Activated naive CD4-positive, alpha-beta T cell treated with anti-CD3 and anti-CD28 coated beads, Interleukin-2, amount 10 ng/mL, durations not matched to agents 7 days and 5 days (primary cell): ENCODE measurements at places on chromosomes 2 and 18.

DNA sequence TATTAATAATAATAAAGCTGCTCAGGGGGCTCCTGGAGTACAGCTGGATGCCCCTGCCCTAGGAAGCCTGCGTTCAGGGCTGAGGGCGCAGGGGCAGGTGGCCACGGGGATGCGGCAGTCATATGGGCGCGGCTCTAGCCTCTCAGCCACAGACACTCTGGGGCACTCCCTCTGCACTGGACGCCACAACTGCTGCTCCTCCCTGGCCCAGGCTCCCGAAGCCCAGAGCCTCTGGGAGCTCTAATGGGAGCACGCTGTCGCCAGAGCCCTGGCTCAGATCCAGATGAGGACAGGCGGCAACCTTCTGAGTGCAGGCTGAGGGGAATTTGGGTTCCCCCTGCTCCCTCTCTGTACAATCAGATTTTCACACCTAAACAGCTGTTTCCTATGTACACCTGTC lies 93.6 kb downstream of the MTCL1 start:
- no peak for DNase-seq

DNA sequence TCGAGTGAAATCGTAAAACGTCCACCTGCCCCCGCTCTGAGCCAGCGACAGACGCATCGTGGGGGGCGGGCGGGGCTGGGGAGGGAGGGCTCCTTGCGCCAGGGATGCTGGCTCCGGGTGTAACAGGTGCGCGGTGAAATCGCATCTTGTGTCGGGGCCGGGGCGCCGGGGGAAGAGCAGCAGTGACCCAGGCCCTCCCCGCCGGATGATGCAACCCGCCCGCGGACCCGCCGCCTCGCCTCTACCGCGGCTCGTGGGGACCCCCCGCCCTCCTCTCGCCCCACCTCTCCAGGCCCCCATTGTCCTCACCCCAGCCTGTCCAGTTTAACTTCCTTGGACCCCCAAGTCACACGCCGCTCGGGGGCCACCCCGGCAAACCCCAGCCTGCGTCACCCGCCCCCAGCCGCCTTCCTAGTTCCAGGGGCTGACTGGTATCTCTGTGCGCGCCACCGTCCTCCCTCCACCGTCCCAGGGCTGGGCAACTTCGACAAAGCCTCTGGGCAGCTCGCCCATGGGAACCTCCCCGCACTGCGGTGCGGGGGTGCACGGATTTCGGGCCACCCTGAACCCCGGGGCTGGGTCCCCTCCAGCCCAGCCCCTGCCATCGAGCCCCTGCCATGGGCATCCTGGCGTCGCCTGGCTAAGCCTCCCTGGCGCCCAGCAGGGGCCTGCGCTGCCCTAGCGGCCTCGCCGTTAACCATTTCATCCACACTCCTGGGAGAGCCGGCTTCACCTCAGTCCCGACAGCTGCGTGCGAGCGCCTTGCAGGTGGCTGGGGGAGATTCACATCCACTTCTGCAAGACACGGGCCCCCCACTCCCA lies 799 bp upstream of the KIF1A start:
- no peak for DNase-seq

- no peak for DNase-seq
Observed at GRCh38 chr2:223048519-223048918, 3.5 kb upstream of the KCNE4 start.

- no peak for DNase-seq
Observed at GRCh38 chr2:10891390-10891789, 20.3 kb upstream of the KCNF1 start.

DNA sequence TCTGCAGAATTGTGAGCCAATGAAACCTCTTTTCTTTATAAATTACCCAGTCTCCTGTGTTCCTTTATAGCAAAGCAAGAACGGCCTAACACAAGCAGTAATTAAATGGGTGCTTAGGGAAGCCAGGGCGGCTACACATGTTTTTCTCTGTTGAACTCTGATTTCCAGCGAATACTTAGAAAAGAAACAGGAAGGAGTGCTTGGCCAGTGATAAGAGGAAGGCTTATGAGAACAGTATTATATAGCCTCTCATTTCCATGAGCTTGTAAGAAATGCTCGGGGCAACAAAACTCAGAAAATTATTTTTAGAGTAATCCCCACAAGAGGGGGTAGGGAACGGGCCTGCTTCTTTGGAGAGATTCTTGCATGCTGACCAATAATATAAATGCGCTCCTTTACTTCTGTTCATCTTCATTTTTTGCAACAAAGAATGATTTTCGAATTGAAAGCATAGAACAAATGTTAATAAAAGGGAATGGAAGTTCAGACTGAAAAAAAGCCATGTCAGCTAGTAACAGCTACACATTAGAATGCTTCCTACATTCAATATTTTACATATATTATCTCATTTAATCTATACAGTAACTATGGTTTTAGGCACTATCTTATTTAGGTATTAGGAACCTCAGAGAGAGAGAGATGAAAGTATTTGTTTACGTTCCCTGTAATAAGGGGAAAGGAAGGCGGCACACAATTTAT lies 49.7 kb upstream of the CCDC85A start:
- DNase-seq = no peak

- no peak for DNase-seq
Observed at GRCh38 chr2:10482460-10482859, 34.3 kb upstream of the ODC1 start.

DNA sequence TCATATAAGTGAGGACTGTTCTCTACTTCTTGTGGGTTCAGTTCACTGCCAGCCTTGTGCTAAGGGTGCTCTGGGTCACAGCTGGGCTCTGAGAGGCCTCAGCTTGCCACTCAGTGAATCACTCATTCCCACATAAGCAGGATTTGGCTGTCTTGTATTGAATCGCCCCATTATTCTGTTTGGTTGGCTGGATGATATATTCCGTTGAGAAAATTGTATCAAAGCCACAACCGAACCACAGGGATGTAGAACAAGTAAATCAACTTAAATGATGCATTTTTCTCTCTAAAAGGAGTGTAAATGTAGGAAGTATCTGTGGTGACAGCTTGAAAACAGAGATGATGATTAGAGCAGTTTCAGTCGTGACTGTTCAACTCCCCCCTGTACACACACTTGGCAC lies 39.6 kb downstream of the TTC39C start:
- no peak for DNase-seq

GRCh38 chr2:144198116-144198515 lies 321.8 kb downstream of the ZEB2 start:
- no peak for DNase-seq
